ENCODE measurements at places on chromosomes 5 and 9.

- DNase-seq, result no peak
Observed at GRCh38 chr5:169971780-169972179, 8.5 kb downstream of the INSYN2B start.

GRCh38 chr5:14932902-14933469, 61.4 kb upstream of the ANKH start:
- no peak for DNase-seq

- DNase-seq, result no peak
Observed at GRCh38 chr5:23703940-23704855, 196.8 kb downstream of the PRDM9 start.

- DNase-seq, result no peak
Observed at GRCh38 chr9:88889386-88889785, 101.9 kb upstream of the S1PR3 start.

GRCh38 chr5:72558383-72558782, 51.2 kb upstream of the ZNF366 start:
- no peak for DNase-seq
